ENCODE measurements at places on chromosomes 3 and 15. TPM values are rescaled to one million over a fixed set of nuclear protein-coding genes. Genes with fewer than 3 reads are reported as not detected.

The LIPC gene
- 0.12 TPM for total RNA-seq

The ZDHHC19 gene
- total RNA-seq: not detected

The LRRC28 gene
- total RNA-seq: 27.1 TPM

The GOLGA6L24 gene
- not detected for total RNA-seq

The SPSB4 gene
- total RNA-seq: 0.53 TPM

The SLC6A20 gene
- not detected for total RNA-seq

The GOLGA6B gene
- total RNA-seq: not detected

The TFG gene
- total RNA-seq: 126 TPM

The ATP8B4 gene
- not detected for total RNA-seq

The CLRN1 gene
- not detected for total RNA-seq

The DMXL2 gene
- total RNA-seq: 17.6 TPM

The FBN1 gene
- 171 TPM for total RNA-seq

The CCR4 gene
- total RNA-seq: 0.78 TPM

The THBS1 gene
- total RNA-seq: 2,289 TPM

The GPR149 gene
- not detected for total RNA-seq

The PLD1 gene
- 47.6 TPM for total RNA-seq

The STRIT1 gene
- total RNA-seq: not detected

The MLF1 gene
- 11.8 TPM for total RNA-seq

The TMEM62 gene
- 31.0 TPM for total RNA-seq

The SKIC8 gene
- 45.0 TPM for total RNA-seq

The MASP1 gene
- 4.6 TPM for total RNA-seq

The SLC22A13 gene
- not detected for total RNA-seq

The OR5K1 gene
- total RNA-seq: not detected

The LTF gene
- total RNA-seq: not detected

The DAZL gene
- total RNA-seq: not detected
